ENCODE measurements at places on chromosomes 2 and 18. TPM values are rescaled to one million over a fixed set of nuclear protein-coding genes. Genes with fewer than 3 reads are reported as not detected.
A peak's percentile ranks its signal among the peaks of the same experiment; 100 is the strongest.

TDRD15 gene
- total RNA-seq, result 0.08 TPM

GRCh38 chr2:85504778-85505261 is 34.1 kb upstream of the MAT2A start:
- ATAC-seq, result peak; percentile 64

- ATAC-seq, result no peak
Measured at GRCh38 chr2:151762694-151763093, 28.4 kb upstream of the NEB start.

DNA sequence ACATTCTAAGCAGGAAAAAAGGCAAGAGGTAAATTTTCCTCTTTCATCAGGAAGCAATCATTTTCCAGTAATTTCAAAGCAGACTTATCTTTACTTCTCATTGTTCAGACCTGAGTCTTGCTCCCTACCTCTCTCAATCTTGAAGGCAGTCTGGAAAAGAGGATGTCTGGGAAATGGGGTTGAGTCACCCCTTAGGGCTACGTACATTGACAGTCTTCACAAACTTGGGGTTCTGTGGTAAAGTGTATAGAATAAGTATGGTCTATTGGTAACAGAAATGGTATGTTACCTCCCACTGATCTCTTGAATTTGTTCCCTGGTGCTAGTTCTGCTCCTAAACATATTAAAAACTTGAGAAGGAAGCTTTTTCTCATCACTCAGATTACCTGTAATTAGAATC is 361.3 kb downstream of the SS18 start:
- no peak for ATAC-seq

GRCh38 chr18:56508370-56509036 is 129.9 kb downstream of the TXNL1 start:
- no peak for ATAC-seq

CIB4 gene
- not detected for total RNA-seq

DNA sequence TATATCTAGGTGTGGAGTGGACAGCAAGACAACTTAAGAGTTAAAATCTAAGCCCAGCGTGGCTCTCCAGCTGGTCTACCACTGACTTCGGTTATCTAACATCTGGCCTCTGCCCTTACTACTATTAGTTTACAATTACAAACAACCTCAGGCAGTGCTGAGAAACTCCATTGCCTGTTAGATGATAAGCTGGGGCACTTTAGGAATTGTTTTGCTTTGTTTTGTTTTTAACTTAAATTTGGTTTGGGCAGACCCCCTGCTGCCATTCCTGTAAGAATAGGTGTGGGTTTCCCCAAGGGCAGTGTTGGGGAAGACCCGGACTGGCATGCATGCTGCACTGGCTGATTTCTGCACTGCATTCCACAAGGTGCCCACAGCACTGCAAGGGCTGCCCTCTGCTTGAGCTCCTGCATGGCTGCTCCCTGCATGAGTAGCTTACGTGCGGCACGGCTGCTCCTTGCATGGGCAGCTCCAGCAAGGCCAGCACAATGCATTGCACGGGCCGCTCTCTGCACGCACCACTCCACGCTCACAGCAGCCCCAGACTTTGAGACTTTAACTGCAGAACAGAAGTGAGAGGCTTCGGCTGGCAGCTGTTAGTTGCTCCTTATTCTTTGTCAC is 74.2 kb upstream of the SERTAD2 start:
- ATAC-seq, result no peak

DNA sequence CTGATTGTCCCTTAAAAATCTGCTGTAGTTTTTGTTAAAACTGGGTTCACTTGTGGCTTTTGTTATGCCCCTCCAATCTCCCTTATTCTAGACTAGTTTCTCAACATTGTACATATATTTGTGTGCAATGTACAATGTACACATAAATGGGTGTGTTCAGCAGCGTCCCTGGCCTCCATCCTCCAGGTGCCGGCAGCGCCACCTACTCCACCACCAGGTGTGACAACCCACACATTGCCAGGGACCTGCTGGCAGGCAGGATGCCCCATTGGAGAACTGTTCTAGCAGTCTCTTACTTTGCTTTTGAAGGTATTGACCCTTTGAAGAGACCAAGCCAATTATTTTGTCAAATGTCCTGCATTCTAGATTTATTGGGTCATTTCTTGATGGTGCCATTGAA is 75.4 kb downstream of the SH3RF3 start:
- ATAC-seq, result no peak

HIBCH gene
- total RNA-seq, result 18.5 TPM

GRCh38 chr2:27992787-27993401 is 102.4 kb downstream of the BABAM2 start:
- no peak for ATAC-seq

DNA sequence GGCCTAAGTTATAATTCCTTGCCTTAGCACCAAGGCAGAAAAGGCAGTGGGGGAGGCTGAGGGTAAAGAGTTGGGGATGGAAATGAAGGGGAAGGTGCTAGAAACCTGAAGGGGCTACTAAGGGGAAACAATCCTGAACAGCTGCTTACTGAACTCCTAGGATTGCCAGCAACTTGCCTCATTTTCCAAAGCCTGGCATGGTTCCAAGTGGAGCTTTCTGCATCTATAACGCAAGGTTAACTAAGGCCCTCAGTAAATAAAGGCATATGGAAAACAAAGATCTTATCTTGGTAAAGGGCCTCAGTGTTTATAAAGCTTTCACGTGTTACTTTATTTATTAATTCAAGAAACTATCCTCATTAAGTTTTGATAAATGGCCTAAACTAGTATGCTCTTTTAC is 10.9 kb downstream of the MEP1B start:
- ATAC-seq, result no peak

DNA sequence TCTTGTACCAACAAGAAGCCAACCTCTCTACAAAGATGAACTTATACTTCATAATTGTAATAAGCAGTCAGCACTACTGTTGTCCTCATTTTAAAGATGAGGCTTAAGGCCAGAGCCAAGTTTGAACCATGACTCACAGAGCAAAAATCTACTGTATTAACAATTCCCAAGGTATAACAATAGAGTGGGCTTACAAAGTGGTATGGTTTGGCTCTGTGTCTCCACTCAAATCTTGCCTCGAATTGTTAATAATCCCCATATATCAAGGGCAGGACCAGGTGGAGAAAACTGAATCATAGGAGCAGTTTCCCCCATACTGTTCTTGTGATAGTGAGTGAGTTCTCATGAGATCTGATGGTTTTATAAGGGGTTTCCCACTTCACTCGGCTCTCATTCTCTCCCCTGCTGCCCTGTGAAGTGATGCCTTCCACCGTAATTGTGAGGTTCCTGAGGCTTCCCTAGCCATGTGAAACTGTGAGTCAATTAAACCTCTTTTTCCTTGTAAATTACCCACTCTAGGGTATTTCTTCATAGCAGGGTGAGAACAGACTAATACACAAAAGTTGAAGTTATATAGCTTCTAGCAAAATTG is 19.5 kb downstream of the MRPL44 start:
- no peak for ATAC-seq

LBX2 gene
- 1.2 TPM for total RNA-seq

QPCT gene
- 31.7 TPM for total RNA-seq

CROCC2 gene
- 0.81 TPM for total RNA-seq

DNA sequence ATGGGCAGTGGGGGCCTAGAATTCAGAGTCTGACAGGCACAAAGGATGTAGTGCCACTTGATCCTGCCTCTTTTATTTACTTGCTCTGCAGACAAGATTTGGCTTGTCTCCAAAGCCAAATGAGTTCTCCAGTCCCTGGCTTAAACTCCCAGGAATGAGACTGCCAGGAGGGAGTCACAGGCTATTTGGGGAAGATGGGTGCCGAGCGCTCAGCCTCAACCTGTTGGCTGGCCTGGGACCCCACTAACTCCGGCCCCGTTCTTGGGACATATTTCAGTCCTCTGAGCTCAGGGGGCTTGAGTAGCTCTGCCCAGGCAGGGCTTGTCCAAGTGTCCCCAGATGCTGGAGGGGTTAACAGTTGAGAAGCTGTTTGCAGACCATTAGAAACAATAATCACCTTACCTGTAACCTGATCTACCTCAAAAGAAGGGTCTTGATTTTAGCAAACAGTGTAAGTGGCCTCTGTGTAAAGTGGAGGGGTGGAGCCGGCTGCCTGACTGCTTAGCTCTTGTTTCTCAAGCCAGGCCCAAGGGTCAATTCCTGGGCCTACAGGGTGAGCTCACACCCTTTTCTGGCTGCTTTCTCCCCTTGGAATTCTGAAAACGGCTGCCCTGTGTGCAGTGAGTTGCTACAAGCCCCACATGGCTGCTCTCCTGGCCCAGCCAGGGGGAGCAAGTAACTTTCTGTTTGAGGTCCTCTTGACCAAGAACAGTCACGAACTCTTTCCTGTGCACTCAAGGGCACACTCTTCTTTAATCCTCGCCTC is 27.1 kb upstream of the FZD5 start:
- ATAC-seq, result peak; percentile 26

DNA sequence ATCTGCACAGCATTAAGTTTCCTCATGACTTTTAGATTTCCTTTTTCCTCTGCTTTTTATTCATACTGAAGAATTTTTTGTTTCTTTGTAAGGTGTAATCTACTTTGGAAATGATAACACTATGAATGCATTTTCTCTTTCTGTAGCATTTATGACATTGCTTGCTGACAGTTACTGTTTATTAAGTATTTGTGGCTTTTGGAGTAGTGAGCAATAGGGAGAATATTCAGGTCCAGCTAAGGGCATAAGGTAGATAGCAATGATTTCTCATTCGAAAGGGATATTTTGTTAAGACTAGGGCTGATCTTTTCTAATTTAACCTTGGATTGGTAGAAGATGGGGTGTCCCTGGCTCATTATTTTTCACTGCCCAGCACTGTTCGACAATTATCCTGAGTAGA is 80.3 kb downstream of the XRCC5 start:
- ATAC-seq, result no peak

- ATAC-seq, result no peak
Measured at GRCh38 chr18:23237524-23238151, 102.4 kb downstream of the CABLES1 start.

GRCh38 chr2:206721256-206721920 is 3.2 kb upstream of the DYTN start:
- ATAC-seq, result no peak

Data from motor neuron (in vitro differentiated cells).